NCI-H1417 treated with DMSO at 0.1 percent for 48 hours (cell line): ENCODE measurements at places on chromosomes 16 and 17.

- no peak for DNase-seq
Observed at GRCh38 chr16:4465977-4466779, 8.2 kb downstream of the NMRAL1 start.

DNA sequence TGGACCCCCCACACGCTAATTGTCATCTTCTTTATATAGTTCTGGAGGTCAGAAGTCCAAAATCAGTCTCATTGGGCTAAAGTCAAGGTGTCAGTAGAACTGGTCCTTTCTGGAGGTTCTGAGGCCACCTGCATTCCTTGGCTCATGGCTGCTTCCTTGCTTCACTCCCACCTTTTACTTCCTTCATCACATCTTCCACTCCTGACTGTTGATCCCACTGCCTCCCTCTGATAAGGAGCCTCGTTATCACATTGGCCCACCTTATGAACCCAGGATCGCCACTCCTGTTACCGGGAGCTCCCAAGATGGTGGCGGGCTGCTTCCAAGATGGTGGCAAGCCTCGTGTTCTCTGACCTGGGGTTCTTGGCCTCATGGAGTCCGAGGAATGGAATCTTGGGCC is 83.0 kb downstream of the CDC27 start:
- DNase-seq: no peak

DNA sequence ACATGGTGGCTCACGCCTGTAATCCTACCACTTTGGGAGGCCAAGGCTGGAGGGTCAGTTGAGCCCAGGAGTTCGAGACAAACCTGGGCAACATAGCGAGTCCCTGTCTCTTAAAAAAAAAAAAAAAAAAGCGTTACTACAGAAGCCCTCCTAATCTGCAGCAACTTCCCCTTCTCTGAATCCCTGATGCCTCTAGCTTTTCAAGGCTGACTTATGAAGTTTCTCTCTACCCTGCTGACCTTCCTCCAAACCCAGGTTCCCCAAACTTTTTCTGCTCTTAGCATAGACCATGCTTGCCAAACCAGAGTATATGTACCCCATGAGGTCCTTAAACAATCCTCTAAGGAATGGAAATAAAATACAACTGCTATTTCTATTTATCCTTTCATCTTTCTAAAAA is 16.4 kb downstream of the LYRM1 start:
- DNase-seq: no peak

GRCh38 chr17:83196366-83196765 is 117.0 kb downstream of the METRNL start:
- no peak for DNase-seq

GRCh38 chr16:78291604-78292003 is 192.2 kb downstream of the WWOX start:
- no peak for DNase-seq

- no peak for DNase-seq
Observed at GRCh38 chr16:88479793-88480760, 27.0 kb downstream of the ZFPM1 start.

GRCh38 chr17:5467416-5467815 is 1.4 kb downstream of the DHX33 start:
- no peak for DNase-seq

GRCh38 chr17:17087424-17088015 is 45.3 kb downstream of the MPRIP start:
- no peak for DNase-seq

- DNase-seq: no peak
Observed at GRCh38 chr17:17515934-17516930, 20.0 kb upstream of the RASD1 start.

DNA sequence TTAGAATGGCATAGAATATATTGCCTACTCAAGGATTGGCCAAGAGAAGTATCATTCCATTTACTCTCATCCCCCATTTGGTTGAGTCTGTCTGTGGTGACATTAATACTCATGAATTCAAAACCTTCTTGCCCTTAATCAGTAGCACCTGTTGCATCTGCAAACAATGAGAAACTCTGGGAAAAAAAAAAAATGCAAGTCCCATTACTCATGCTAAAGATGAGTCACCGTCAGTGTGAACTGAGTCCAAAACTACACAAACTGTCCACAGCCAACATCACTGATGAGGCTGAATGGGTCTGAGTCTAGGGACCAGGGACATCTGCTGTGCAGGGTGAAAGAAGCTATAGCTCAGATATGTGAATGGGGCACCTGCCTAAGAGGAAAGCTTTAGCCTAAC is 96.9 kb upstream of the ADAMTS18 start:
- no peak for DNase-seq

DNA sequence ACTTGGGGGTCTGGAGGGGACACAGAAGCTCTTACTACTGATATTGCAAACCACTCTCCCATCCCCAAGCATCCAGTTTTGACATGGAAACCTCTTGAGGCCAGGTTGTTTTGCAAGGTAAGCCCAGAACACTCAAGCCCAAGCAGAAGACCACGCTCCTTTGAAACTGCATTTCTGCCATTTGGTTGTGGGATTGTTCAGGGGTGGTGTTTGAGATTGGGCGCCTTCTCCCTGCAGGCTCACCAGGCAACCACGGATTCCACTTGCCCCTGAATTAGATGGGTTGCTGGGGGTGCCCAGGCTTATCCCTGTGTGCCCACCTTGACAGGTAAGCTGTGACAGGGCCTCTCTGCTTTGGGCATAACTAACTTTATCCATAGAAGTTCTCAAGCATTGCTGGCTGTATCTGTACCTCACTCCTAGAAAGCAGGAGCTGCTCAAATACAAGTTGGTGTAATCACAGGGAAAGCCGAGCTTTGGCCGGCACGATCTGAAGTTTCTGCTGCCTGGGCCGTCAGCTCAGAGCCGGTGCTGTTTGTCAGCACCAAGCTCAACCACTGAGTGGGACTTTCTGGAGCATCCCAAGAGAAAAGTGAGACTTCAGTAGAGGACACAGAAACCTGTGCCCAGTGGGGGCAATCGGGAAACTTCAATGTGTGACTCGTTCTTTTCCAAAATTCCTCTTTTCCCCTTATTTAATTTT is 93.6 kb downstream of the CYLD start:
- DNase-seq: no peak

- DNase-seq: no peak
Observed at GRCh38 chr16:26365161-26365940, 673.6 kb downstream of the HS3ST4 start.

- no peak for DNase-seq
Observed at GRCh38 chr17:56934280-56934679, 20.4 kb upstream of the TRIM25 start.

- DNase-seq: no peak
Observed at GRCh38 chr17:57006040-57006439, 28.1 kb downstream of the SCPEP1 start.

GRCh38 chr16:13397126-13397525 is 495.7 kb downstream of the SHISA9 start:
- DNase-seq: no peak

DNA sequence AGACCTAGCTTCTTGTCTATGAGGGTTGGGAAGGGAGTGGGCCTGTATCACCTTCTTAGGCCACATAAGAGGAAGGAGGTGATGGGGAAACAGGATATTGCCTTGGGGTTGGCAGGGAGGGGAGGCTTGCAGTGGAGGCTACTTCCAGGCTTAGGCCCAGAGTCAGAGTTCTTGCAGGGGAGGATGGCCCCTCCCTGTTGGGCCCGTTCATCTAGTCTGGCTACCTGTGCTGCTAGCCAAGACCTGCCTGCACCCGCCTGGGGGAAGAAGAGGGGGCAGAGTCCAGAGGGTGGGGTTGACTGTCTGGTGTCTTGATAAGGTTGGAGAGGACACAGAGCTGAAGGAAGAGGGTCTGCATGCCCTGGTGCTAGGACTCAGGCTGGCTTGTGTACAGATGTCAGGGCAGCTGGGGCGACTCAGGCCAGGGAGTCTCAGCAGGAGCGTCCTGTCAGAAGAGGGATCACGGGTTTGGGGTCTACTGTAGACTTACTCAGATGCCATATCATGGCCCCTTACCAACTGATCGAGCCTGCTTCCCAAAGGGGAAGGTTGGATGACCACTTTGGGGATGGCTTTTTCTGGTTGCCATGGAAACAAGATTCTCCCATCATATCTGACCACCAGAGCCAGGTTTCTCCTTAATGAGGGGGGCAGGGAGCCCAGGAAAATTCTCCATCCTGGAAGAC is 5.3 kb downstream of the KDM6B start:
- no peak for DNase-seq

GRCh38 chr17:70369391-70369790 is 200.1 kb downstream of the KCNJ2 start:
- DNase-seq: no peak

DNA sequence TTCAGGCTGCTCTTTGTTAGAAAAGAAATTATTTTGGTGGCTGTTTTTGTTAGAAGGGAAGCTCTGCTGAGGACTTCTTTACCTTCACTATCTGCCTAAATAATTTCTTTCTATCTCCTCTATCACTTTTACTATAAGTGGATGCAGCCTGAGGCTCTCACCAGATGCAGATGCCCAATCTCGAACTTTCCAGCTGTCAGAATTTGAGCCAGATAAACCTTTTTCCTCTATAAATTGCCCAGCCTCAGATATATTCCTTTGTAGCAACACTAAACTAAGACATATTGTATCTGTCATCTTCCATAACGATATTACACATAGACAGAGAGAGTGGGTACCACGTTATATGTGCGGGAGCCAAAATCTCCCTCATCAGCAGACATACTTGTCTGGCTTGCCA is 15.7 kb upstream of the CDH8 start:
- no peak for DNase-seq

- no peak for DNase-seq
Observed at GRCh38 chr16:88754109-88754911, 30.7 kb downstream of the PIEZO1 start.

- no peak for DNase-seq
Observed at GRCh38 chr17:77072670-77073069, 68.1 kb upstream of the SEC14L1 start.

- DNase-seq: no peak
Observed at GRCh38 chr16:24977678-24978075, 37.5 kb downstream of the ARHGAP17 start.

- no peak for DNase-seq
Observed at GRCh38 chr17:1977583-1978395, 47.3 kb downstream of the RTN4RL1 start.

DNA sequence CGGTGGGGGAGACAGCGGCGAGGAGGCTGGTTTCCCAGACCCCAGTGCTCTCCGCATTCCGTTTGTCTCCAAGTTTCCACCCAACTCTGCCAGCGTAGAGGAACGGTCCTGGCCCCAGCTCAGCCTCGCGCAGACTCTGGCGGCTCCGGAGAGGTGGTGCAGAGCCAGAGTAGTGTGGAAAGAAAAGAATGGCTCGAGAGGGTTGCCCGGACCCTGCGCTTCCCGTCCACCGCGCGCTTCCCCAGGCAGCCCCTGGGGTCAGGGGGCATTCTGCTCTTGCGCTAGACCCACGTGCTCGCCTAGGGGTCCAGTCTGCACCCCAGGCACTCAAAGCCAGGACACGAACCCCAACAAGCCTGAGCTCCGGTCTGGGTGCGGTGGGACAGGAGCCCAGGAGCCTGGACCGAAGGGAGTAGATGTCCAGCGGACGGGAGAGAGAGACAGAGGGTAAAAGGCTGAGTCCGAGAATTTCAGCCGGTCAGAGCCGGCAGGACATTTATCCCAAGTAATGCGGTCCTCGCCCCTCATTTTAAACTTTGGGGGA is 3.8 kb downstream of the PMP22 start:
- no peak for DNase-seq

DNA sequence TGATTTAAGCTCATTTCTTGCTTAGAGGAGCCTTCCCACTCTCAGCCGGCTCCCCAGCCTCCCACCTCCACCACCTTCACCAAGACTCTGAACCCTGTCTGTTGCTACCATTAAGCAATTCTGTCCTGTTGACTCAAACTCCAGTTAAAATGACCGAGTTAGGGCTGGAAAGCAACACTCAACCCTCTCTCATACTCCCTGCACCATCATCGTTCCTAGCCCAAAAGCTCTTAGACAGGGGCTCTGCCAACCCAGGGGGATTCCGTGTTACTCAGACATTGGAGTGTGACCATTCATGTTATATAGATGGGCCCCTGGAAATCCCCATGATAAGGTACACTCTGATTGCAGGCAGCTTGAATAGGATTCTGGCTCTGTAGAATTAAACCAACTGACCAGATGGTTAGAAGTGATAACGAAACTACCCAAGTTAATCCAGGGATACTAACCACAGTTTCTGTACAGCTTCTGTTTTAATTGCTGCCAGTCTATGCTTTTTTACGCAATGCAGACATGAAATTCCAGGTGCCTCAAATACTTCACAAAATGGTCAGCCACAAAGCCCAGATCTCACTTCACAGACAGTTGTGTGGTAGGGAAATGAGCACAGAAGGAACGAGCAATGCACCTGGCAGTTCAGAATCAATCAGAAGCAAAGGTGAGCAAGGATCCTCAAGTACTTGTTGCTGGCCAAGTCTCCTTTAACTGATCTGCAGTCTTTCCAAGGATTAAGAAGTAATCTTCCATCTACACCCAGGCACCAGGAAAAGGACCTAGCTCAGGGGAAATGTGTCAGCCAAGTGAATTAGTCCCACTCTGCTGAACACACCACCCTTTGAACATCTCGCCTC is 2.1 kb downstream of the SSTR2 start:
- DNase-seq: no peak

DNA sequence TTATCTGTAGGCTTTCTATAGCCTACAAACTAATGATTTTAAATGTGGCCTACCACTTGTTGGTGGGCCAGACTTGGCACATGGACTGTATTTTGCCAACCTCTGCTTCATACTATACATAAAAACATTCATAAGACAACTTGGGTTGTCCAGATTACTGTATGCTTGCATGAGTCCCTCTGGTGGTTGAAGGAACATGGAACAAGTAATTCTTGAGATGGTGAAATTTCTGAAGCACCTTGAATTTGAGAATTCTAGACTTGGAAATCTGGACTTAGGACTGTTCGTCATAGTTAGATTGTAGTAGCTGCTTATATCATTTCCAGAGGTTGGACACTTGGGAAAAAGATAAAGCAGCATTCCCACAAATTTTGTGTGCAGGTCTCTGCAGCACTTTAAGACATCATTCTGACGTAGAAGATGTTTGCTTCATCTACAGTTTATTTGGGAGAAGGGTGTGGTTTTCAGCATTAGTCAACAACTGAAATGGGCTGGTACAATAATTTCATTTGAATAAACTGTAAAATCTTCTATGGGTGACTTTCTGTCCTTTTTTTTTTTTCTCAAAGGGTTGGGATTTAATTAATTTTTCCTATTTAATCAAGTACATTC is 31.2 kb downstream of the NFATC3 start:
- DNase-seq: no peak

DNA sequence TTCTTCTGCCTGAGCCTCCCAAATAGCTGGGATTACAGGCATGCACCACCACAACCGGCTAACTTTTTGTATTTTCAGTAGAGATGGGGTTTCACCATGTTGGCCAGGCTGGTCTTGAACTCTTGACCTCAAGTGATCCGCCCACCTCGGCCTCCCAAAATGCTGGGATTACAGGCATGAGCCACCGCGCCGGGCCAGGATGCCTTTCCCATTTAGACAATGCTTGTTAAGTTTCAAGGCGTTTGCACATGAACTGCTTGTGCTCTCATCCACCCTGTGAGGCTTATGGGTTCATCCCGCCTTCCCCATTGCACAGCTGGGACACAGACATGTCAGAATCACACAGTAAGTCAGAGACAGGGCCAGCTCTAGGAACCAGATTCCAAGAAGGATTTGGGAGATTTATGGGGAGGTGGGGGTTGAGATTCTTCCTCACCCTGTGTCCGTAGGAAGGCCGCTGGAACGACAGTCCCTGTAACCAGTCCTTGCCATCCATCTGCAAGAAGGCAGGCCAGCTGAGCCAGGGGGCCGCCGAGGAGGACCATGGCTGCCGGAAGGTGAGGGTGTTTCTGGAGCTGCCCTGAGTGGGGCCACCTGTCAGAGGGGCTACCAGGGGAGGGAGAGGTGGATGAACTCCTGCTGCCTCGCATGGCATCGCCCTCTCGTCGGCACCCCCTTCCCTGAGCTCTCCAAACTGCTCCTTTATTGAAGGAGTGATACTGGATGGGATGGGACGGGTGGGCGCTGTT is 46.3 kb downstream of the MRC2 start:
- no peak for DNase-seq
